LHCN-M2 (cell line): ENCODE measurements at places on chromosomes 3 and 15. TPM values are rescaled to one million over a fixed set of nuclear protein-coding genes. Genes with fewer than 3 reads are reported as not detected.

GRAMD1C gene
- total RNA-seq = 2.2 TPM in 2 replicates

GRCh38 chr3:171329746-171330145 lies 130.5 kb downstream of the TNIK start:
- no peak for DNase-seq

NR2E3 gene
- 0.06 TPM in 1 of 2 replicates, not detected in the other for total RNA-seq

GRCh38 chr3:46586738-46587246 lies 20.7 kb upstream of the LRRC2 start:
- no peak for DNase-seq

GOLGA6B gene
- total RNA-seq = not detected in 2 replicates

- no peak for DNase-seq
Measured at GRCh38 chr15:59595434-59595915, 16.1 kb upstream of the GCNT3 start.

DNA sequence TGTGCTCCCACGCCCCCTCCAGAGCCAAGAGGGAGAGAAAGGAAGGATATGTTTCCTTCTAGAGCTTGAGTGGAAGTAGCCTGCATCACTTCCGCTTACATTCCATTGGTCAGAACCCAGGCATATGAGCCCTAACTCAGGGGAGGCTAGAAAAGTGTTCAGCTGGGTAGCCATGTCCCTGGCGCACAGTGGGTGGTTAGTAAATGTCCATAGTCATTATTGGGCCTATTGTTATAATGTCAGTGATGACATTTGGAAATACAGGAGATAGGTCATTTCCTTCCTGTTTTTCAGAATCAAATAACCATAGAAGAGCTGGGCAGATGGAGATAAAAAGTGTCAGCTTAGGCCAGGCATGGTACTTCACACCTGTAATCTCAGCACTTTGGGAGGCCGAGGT lies 27.3 kb downstream of the CD276 start:
- DNase-seq = no peak

DNA sequence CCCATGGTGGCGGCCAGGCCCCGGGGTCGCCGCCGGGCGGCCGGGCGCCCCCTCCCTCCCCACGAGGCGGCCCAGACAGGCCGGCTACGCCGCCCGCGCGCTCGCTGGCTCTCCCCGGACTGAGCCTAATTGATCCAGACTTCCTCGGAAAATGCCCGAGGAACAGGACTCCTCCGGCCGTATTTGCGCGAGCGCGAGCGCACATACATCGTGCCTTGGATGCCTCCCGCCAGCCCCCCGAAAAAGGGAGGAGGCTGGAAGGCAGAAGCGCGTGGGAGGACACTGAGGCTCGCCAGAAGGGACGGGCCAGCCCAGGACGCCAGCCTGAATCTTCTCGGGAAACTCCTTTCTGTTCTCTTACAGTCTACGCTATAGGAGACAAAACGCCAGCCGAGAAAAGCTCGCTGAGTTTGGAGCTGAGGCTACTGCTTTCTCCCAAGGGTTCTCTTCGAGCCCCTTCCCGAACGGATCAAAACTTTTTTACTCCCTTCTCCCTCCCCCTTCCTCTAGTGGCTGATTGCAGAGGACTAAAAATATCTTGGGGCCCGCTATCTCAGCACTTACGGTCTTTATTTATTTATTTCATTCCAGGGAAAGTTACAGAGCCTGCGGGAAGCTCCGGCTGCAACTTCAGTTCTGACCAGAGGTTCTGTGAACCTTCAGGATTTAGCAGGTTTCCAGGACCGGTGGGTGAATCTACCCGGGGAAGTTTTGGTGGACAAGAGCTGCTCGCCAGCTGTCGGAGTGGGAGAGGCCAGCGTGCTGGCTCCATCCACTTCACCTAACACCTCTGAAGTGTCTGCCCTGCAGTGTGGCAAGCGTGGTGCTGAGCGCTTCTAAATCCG lies at the start of gene PDZRN3:
Gene PDZRN3 (minus strand): TSS at position 121 of the 845 bp plus-strand sequence.
- peak; percentile 63 for DNase-seq

GRCh38 chr3:146530609-146531008 lies 13.8 kb downstream of the PLSCR1 start:
- no peak for DNase-seq

ADAMTS9 gene
- 0.13 and 0.29 TPM in 2 replicates for total RNA-seq

GRCh38 chr3:147554332-147554731 lies 145.2 kb downstream of the ZIC1 start:
- DNase-seq = no peak

GRCh38 chr3:82088749-82089148 lies 327.3 kb upstream of the GBE1 start:
- DNase-seq = no peak

ZNF80 gene
- total RNA-seq = 0.06 TPM in 1 of 2 replicates, not detected in the other

DNA sequence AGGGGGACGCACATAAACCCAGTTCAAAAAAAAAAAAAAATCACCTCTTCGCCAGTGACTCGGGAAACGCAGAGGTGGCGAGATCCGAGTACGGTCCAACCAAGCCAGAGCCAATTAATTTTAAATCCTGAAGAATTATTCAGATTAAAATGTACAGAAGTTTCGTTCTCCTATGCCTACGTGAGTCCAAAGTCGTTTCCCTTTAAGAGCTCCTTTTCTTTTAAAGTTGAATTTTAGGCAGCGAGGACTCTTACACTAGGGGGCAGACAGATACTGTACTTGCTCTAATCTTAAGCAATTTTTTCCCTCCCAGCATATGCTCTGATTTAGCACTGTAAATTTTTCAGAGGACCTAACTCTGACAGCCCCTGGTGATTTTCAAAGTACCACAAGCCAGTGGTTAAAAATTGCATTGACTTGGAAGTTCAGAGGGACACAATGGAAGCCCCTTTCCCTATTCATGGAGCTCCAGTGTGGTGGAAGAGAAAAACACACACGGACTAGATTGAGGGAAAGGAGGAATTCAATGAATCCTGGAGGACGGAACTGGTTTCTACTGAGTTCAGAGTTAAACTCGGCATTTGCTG lies 3.3 kb upstream of the NR2F2 start:
- DNase-seq = peak; percentile 91

DNA sequence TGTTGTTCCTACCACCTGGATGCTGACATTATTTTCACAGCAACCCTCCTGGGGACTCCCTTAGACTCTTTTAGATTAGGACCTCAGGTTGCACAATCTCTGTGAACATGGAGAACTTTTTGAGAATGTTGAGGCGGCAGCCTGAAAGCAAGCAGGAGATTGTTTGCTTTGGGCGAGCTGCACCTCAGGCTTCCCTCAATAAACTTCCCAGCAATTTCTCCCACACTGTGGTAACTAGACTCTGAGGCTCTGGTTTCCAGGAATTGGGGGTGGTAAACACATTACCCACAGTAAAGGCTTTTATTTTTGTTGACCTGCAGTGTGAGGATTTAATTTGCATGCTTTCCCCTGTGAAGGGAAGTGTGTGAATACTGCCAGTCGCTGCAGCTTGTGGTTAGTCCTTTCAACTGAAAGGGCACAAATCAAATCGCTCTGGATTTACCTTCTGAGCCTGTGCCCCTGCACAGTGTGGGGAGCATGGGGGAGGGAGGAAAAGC lies 35.2 kb upstream of the SIAH2 start:
- no peak for DNase-seq

- DNase-seq = no peak
Measured at GRCh38 chr3:23644676-23645075, 161.1 kb upstream of the UBE2E1 start.

- no peak for DNase-seq
Measured at GRCh38 chr15:54109014-54109413, 130.8 kb downstream of the UNC13C start.

TRPM1 gene
- total RNA-seq = not detected in 2 replicates

DNA sequence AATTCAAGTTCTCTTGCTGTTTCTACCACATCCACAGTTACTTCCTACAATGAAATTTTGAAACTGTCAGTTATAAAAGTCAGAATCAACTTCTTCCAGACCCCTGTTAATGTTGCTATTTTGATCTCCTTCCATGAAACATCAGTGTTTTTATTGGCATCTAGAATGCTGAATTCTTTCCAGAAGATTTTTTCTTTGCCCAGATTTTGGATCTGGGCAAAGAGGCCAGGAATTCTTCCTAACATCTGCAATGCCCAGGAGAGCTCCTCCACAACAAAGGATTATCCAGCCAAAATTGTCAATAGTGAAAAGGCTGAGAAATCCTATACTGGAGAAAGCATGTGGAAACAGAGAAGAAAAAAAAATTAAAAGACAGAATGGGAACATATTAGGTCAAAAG lies 75.5 kb downstream of the SERPINI1 start:
- DNase-seq = no peak

DNA sequence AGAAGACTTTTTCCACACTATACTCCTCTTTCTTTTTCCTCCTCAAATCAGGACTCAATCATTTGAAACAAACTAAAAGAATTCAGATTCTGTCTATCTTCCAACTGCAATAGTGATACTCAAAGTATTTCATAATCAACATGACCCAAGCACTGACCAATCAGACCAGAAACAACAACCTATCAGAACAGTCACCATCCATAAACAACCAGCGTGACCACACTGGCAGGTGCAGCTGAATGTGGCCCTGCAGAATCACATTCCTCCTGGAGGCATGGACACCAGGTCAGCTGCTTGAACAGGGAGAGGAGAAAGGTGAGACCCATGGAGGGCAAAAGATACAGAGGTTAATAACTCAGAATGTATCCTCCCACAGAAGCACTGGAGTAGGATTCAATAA lies 13.3 kb downstream of the HRG start:
- DNase-seq = no peak
